Effector CD8-positive, alpha-beta T cell (primary cell): ENCODE measurements at places on chromosomes 2 and 18.
A peak's percentile ranks its signal among the peaks of the same experiment; 100 is the strongest.

DNA sequence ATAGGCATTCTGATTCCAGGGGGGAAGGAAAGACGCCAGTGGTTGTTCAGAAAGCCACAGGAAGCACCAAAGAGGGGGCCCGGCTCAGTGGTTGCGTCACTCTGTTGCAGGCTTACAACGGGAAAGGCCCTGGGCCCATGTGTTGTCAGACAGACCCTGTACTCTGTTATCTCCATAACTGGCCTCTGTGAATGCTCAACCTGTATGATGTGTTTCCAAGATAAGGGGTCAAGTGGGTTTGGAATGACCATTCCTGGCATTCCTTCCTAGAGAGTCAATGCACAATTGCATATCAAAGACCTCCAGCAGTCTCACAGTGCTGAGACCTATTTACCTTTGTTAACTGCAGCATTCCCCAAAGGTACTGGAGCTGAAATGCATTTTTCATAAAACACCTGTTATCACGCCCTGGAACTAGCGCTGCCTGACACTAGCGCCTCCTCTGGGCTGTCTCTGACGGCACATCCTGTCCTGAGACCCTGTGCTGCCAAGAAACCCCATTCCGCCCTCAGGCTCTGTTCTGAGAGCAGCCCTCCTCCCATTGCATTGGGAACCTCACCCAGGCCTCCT lies 13.2 kb upstream of the LRRFIP1 start:
- no peak for DNase-seq

- DNase-seq: no peak
Observed at GRCh38 chr18:79575891-79576685, 103.5 kb upstream of the CTDP1 start.

- no peak for DNase-seq
Observed at GRCh38 chr2:127675331-127676261, at the start of gene LIMS2. TSS of gene LIMS2 (minus strand) at chr2:127675530. CDS start at chr2:127675024, 506 bp downstream.

GRCh38 chr2:217666338-217666737 lies 336.5 kb downstream of the TNS1 start:
- no peak for DNase-seq

GRCh38 chr2:127611076-127611925 lies 34.7 kb upstream of the GPR17 start:
- no peak for DNase-seq

GRCh38 chr2:74515271-74515980 lies 1.2 kb downstream of the TLX2 start:
- DNase-seq: no peak

- DNase-seq: no peak
Observed at GRCh38 chr2:207328944-207329386, 163.2 kb upstream of the KLF7 start.

DNA sequence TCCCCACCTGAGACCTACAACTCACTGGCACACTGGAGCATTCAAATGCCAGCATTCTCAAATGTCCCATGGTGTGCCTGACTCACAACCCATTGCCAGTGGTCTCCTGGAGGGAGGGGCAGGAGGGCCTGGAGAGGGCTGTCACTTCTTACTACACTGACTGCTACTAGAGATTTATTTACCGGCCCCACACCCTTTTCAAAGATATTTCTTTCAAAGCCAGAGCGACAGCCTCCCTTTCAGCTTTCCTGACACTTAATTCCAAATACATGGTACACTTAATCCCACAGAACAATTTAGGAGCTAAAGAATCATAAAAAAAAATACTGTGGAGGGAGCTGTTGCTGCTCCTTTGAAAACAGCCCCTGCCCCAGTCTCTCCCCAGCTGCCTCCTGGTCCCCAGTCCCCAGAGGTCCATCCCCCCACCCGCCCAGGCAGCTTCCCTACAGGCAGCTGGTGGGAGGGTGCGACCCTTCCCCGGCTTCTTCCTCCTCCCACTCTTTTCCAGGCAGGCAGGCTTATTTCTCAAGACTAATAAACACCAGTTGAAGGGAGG lies 129.1 kb upstream of the SMAD2 start:
- no peak for DNase-seq

GRCh38 chr18:67515942-67516538 lies 480 bp downstream of the DSEL start:
- peak; percentile 46 for DNase-seq

- DNase-seq: no peak
Observed at GRCh38 chr2:72951303-72952095, 34.2 kb downstream of the EMX1 start.

DNA sequence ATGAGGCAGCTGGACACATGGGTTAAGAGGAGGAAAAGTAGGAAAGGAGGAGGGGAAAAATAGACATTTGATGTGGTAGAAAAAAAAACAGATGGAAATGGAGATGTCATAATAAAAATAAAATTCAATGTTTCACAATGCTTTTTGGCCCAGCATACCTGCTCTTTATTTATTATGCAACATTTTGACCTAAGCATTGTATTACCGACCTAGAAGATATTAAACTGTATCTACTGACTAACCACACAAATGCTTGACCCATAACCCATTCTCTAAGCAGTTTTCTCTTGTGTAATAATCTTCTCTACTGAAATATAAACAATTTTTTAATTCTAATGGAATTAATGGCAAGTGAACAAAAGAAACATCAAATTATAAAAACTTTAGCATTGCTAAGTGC lies 362.3 kb downstream of the FBXO15 start:
- DNase-seq: no peak

GRCh38 chr18:5057386-5058348 lies 139.4 kb downstream of the AKAIN1 start:
- peak; percentile 23 for DNase-seq

DNA sequence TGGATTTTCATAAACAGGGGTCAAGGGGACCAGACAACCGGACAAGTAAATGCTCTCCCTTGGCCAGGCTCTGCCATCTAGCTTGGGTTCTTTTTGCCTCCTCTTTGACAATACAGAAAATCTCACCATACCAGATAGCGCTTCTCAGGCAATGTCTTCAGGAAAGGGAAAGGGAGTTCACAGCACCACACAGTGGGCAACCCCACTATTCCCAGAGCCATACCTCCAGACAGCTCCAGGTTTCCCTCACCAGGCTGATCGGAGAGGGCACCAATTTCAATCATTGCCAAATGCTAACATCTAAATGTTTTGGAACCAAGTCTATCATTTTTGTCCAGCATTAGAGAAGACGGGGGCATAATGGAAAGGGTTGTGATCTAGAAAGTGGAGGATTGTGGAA lies 28.1 kb downstream of the CCDC68 start:
- no peak for DNase-seq

- no peak for DNase-seq
Observed at GRCh38 chr2:182166406-182166805, 180.8 kb downstream of the PPP1R1C start.

DNA sequence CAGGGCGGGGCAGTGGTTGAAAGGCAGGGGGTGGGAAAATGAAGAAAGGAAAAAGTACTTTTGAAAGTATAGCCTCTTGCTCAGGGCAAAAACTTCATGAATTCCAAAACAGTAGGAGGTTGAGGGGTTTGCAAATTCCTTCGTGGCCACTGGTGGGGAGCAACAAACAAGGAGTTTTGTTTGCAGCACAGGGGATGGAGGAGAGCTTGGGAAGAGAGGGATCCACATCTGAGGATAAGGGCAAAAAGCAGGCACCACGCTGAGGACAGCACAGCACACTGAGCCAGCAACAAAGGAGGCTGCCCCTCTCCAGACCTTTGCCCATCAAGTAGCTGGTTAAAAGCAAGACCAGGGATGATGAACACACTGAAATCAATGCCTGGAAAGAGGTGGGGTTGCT lies 148.9 kb downstream of the TCF4 start:
- no peak for DNase-seq

- no peak for DNase-seq
Observed at GRCh38 chr2:241310917-241311566, 4.4 kb downstream of the HDLBP start.

- DNase-seq: no peak
Observed at GRCh38 chr2:143935482-143935752, 584.5 kb downstream of the ZEB2 start.
